Tongue (tissue), 3 donors: ENCODE measurements at places on chromosomes 7 and 10. TPM values are rescaled to one million over a fixed set of nuclear protein-coding genes. Genes with fewer than 3 reads are reported as not detected.

IL15RA gene
- 3.0 TPM for total RNA-seq

ELN gene
- total RNA-seq: 208 TPM

CISD1 gene
- 25.7 TPM for total RNA-seq

IRF5 gene
- total RNA-seq: 1.2 TPM

FEZF1 gene
- total RNA-seq: not detected

VSTM4 gene
- 56.1 TPM for total RNA-seq

AOC1 gene
- not detected for total RNA-seq

CLDN4 gene
- 24.3 TPM for total RNA-seq

PAX4 gene
- total RNA-seq: not detected

OR2F2 gene
- not detected for total RNA-seq

KLF14 gene
- total RNA-seq: 1.1 TPM

ANKRD61 gene
- total RNA-seq: not detected

TMEM213 gene
- 0.51 TPM for total RNA-seq

NXPH1 gene
- not detected for total RNA-seq

ATRNL1 gene
- total RNA-seq: 11.7 TPM

PSD gene
- 6.2 TPM for total RNA-seq
